ENCODE measurements at places on chromosomes 7 and 10.

DNA sequence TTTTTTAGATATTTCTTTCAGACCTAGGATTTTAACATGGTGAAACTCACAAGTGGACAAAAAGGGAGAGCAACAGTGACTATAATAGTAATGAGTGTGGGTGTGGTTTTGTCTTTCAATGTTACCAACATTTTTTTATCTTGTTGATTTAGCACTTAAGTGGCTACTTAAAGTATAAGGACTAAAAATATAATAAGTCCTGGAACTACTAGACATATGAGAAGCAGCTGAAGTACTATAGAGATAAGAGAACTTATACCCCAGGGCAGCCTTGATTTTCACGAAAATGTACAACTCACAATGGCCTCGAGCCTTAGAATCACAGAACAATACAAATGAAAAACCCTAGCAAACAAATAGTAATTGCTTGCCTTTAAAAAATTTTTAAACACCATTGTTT is 1151.8 kb downstream of the TYW1 start:
- DNase-seq: no peak

- DNase-seq: no peak
These were observed 78.9 kb downstream of the CACNB2 start for GRCh38 chr10:18219146-18219545.

- DNase-seq: no peak
These were observed 4.2 kb downstream of the OSBPL3 start for GRCh38 chr7:24975644-24976260.

GRCh38 chr7:95317546-95317945 is 6.8 kb downstream of the PON1 start:
- no peak for DNase-seq

DNA sequence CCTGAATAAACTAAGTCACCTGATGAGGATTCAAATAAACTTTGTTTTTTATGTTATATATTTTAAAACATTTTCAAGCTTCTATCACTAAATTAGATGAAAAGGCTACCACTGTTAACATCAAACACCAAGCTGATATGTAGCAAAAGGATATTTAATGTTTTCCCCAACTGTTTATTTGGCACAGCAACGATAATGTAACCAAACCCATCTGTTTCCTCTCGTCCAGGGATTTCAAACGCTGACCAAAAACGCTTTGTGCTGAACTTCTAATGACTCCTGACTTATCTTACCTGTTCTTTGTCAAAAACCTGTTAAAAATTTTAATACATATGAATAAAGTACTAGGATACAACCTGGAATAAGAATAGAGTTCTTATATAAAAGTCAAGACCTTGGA is 30.5 kb downstream of the DCLRE1A start:
- no peak for DNase-seq

DNA sequence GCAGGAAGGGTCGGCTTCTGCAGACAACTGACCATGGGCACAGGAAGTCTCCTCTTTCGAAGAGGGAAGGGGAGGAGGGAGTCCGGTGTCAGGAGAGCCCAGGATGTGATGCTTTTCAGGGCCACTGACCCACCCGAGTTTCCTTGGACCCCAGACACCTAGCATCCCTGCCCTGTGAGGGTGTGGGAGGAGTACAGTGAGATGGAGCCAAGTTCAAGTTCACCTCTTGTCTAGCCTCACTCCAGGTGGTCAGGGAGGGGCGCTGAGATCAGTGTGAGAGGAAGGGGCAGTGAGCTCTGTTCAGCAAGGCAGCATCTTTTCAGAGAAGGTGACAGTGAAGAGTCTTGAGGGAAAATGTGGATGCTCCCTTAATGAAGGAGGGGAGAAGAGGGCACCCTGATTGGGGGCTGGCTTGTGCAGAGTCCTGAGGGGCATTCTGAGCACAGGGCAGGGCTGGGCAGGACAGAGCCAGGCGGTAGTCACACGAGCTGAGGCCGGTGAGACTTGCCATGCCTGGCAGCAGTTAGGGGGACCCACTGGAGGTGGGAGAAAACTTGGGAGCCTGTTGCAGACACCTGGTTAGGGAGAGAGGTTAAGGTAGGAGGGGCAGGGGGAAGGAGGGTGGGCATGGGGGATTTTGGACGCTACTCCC is 49.7 kb downstream of the ADCY1 start:
- DNase-seq: no peak

DNA sequence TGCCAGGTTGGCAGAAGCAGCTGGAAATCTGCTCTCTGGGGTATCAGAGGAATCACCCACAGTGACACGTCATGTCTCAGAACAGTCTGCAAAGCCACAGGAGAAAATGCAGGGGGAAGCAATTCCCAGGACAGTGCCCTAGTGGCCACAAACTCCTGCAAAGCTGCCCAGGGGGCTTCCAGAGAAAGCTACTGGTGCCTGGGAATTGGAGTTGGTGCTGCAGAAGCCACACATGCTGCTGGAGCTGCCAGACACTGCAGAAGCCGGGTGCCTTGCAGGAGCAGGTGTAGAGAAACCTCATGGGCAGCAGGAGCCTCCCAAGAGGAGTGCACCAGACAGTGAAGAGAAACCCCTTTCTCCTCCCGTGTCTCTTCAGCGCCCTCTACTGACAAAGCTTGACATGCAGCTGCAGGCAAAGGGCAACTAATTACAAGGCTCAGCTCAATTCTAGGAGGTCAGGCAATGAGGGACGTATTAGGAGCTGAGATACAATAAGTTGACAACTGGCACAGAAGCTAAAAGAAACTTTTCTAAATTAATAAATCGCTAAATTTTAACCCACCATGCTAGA is 30.2 kb upstream of the NUB1 start:
- no peak for DNase-seq

DNA sequence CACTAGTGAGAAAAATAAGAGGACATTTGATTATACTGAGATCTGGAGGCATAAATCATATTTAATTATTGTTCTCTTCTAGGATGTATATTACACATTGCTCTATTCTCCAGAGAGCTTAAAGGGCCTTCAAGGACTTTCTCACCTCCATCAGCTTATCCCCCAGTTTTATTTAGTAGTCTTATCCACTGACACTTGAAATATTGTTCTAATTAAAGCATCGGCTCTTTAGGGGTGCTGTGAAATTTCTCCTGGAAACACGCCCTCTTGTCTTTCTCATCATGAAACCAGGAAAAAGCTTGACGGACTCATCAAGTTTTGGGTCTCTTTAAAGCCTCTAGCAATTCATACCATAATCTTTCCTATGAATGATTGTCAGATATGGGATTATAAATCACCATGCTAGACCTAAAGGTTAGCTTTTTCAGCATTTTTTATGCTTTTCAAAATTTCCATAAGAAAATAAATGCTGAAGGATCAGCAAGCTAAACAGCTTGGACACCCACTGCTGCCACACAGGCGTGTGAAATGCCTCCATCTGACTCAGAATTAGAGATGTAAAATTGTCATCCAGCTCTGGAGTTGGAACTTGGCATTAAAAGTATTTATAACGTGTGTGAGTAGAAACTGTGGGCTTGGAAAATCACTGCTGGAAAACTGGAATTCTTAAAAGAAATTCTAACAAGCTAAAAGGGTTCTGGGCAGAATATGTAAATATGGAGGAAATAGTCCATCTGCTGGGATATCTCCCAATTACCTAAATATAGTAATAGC is 216.3 kb downstream of the CHRM2 start:
- no peak for DNase-seq

- DNase-seq: no peak
These were observed 127.6 kb upstream of the CHST15 start for GRCh38 chr10:124220971-124221355.

DNA sequence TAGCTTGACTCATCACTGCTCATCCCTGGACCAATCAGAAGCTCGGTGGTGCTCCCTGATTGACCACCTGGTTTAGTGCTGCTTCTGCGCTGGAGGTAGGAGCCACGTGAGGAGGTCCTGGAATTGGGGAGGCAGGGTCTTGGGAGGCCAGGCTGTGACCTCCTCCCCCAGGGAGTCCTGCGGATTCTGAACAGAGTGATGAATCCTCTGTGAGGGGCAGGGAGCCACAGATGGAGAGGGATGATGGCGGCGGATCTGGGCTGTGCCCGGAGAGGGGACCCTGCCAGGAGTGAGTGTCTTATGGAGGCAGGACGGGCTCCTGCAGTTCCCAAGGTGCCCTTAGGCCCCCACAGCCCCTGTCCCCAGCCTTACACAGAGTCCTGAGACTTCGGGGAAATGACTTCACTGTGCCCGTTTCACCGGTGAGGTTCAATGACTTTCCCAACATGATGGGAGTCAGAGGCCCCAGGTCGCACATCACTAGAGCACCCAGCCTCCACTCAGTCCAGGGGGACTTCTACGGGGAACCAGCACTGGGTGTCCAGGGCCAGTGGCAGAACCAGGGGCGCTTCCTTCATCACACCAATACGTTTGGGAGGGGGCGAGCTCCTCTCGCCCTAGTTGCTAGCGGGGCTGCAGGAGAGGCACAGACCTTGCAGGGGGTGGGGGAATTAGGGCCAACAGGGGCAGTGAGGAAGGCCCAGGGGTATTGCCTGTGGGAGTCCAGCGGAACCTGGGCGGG is 48.9 kb downstream of the FKBP6 start:
- DNase-seq: no peak

DNA sequence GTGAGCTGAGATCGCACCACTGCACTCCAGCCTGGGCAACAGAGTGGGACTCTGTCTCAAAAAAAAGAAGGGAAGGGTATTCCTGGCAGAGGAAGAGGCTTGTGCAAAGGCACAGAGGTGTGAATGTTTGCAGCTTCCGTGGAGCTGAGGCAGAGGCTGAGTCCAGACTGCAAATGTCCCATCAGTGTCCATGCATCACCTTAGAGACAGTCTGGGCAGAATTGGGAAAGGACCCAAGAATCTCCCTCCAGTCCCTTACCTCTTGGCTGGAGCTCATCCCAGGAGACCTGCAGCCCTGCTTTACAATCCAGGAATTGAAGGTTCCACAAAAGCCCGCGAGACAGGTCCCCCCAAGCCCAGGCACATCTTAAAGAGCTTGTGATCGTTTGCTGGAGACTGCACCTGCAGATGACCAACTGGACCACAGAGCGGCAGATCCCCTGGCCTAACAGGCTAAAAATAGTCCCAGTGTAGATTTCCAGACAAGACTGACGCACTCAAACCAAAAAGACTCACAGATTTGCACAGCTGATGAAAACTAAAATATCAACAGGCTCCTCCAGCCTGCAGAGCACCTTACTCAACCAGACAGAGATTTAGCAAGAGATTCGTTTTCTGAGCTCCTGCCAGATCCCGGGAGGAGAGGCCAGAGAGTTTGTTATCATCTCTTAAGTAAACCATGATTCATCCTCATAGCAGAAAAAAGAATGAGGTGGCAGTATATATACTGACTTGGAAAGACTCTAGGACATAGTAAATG is 22.9 kb upstream of the NANOS1 start:
- no peak for DNase-seq

GRCh38 chr7:4931943-4932342 is 27.0 kb downstream of the MMD2 start:
- DNase-seq: no peak

DNA sequence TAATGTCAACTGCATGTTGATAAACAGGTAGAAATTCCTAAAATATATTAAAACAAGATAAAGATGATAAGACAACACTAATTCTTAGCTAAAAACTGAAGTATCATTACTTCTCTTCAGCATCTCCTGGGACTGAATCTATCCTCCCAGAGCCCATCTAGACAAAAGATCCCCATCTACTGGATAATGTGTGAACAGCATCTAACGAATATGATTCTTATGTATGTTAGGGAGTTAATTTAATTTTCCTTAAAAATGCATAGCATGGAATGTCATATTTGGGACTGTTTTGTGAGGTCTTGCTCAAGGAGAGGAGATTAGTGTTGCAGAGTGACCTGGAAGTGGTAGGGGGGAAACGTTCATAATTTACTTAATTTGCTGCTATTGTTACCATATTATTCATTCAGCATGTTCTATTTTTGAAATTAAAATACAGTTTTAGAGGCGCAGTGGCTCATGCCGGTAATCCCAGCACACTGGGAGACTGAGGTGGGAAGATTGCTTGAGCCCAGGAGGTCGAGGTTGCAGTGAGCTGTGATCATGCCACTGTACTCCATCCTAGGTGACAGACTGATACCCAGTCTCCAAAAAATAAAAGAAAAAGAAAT is 305.1 kb upstream of the CSTF2T start:
- DNase-seq: no peak

GRCh38 chr7:75823198-75823910 is 9.7 kb upstream of the CCL24 start:
- DNase-seq: no peak

- no peak for DNase-seq
These were observed 21.1 kb upstream of the PCBD1 start for GRCh38 chr10:70909326-70909935.

DNA sequence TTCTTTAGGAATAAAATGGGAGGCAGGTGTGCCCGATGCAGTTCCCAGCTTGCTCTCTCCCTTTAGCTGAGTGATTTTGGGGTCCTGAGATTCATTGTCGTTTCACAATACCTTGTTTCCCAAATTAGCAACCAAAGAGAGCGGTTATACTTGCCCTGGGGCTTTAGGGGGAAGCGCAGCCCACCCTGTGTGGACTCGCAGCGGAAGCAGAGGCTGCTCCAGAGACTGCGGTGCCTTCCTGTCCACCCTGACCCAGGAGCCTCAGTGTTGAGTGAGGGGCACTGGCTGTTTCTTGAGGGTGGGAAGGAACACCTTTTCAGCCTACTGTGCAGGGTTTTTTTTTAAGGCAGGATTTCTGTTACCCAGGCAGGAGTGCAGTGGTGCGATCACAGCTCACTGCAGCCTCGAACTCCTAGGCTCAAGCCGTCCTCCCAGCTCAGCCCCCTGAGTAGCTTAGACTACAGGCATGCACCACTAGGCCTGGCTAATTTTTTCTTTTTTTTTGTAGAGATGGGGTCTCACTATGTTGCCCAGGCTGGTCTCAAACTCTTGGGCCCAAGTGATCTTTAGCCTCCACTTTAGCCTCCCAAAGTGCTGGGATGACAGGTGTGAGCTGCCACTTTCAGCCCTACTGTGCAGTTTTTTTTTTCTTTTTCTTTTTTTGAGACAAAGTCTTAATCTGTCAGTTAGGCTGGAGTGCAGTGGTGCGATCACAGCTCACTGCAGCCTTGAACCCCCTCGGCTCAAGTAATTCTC is 67.0 kb downstream of the DNAJB6 start:
- DNase-seq: no peak

DNA sequence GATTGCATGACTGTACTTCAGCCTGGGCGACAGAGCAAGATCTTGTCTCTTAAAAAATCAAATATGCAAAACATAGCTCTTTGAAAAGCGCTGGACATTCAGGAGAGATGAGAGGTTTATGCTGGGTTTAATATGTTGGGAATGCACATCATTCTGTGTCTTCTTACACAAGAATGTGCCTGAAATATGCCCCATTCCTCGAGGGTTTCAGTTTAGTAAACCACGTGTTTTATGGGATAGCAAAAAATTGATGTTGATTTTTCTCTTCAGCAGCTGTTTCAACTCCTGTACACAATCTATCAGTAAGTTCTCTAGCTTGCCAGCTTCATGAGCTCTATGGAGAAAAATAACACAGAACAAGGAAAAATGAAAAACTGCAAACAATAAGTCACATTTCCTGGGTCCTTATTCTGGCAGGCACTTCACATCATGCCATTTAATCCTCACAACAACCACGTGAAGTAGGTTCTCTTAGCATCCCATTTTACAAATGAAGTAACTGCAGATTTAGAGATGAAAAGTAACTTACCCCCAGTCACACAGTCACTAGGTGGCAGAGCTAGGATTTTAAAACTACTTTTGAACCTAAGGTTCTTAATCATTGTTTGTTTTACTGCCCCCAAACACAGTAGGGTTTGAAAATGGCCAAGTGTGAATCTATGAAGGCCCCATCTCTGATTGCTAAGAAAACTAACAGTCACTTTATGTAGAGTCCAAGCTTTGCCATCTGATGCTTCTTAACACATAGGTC is 423.6 kb downstream of the PHTF2 start:
- DNase-seq: no peak

All from GM12892 (cell line).